ENCODE measurements at places on chromosomes 13 and 19.

GRCh38 chr19:16369664-16370576 is 45.3 kb downstream of the KLF2 start:
- no peak for DNase-seq

GRCh38 chr13:98484289-98485219 is 92.4 kb downstream of the STK24 start:
- peak; percentile 76 for DNase-seq

- no peak for DNase-seq
Measured at GRCh38 chr13:83732755-83733154, 149.5 kb downstream of the SLITRK1 start.

- no peak for DNase-seq
Measured at GRCh38 chr19:45297674-45298073, 25.0 kb downstream of the CKM start.

GRCh38 chr19:53612762-53613526 is 18.9 kb upstream of the DPRX start:
- no peak for DNase-seq

- no peak for DNase-seq
Measured at GRCh38 chr13:79496188-79496587, 15.2 kb downstream of the NDFIP2 start.

DNA sequence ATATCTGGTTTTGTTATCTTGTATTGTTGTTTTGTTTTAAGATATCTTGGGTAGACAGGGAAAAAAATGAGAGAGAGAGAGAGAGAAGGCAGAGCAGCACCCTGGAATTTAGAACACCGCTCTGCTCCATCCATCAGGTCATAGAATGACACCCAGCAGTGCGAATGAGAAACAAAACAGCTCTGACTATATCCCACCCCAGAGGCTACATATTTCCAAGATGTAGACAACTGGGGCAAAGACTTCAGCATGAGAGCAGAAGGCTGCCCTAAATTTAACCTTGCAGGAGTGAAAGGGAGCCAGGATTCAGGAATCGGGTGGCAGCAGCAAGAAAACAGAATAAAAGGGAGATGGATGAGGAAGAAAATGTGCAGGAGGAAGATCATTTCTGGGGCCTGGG is 46.5 kb downstream of the TNFSF13B start:
- no peak for DNase-seq

DNA sequence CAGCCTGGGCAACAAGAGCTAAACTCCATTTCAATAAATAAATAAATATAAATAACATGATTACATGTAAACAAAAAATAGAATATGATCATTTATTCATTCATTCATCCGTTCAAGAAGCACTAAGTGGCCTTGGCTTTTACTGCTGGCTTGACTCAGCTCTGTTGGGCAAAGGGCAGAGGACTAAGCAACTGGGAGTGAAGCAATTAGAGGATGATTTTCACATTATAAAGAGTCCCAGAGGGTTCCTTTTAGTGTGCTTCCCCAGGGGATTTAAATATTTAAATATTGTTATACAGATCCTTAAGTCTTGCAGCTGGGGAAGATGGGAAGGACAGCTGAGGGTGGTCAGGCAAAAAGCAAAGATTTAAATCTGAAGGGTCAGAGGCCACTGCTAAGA is 34.9 kb upstream of the FLT1 start:
- no peak for DNase-seq

- DNase-seq: no peak
Measured at GRCh38 chr13:109249780-109250528, 536.4 kb downstream of the IRS2 start.

- DNase-seq: peak; percentile 69
Measured at GRCh38 chr13:51895906-51896888, 34.4 kb downstream of the CCDC70 start.

- DNase-seq: no peak
Measured at GRCh38 chr13:84405286-84405685, 523.0 kb upstream of the SLITRK1 start.

- DNase-seq: no peak
Measured at GRCh38 chr13:51724721-51725120, 79.2 kb downstream of the DHRS12 start.

- DNase-seq: peak; percentile 43
Measured at GRCh38 chr13:31045286-31046081, 113.0 kb downstream of the TEX26 start.

DNA sequence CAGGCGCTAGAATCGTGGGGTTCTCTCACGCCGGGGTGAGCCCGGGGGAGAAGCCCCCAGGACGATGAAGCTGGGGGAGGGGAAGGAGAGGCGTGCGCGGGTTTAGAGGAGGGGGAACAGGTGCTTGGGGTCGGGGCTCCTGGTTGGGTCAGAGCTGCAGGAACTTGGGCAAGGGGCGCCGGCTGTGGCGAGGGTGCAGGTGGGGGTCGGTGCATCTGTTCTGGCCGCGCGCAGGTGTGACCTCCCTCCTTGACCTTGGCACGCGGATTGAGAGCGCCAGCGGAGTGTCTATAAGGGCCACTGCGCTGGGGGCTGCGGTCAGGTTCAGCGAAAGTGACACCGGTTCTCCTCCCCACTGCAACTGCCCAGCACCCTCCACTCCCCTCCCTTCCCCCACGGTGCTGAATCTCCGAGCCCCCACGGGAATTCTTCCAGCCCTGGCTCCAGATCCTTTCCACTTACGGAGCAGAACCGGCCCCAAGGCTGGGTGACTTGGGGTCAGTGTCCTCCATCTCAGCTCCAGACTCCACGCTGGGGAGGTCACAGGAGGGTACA is 618 bp downstream of the TMEM38A start:
- peak; percentile 57 for DNase-seq

DNA sequence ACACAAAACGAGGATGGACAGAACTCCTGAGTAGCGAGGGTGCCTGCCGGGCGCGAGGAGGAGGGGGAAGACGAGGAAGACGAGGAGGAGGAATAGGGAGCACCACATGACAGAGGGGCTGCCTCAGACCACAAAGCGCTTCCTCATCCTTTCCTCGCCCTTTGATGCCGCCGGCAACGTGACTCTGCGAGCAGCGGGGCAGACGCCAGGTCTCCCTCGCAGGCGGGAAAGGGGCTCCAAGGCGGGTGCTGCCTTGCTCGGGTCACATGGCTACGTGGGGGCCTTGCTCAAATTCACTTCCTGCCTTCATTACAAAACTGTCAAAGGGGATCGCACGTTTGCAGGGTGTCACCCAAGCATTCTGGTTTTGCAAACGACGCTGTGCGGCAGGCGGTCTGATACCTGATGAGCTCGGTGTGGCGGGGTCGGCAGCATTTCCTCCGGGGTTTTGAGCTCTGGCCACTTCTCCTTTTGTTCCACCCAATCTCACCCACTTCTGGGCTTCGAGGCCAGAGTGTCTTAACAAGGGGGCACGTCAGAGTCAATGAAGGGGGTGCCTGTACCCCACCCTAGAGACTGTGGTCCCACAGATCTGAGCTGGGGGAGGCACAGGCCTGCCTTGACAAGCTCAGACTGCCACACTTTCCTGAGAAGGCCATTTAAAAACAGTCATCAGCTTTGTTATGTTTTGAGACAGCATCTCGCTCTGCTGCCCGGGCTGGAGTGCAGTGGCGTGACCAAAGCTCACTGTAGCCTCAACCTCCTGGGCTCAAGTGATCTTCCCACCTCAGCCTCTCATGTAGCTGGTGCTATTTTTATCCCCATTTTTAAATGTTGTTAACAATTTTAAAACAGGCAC is 14.9 kb downstream of the MAP2K2 start:
- peak; percentile 86 for DNase-seq

GRCh38 chr19:12802267-12803106 is 618 bp downstream of the THSD8 start:
- DNase-seq: no peak

- DNase-seq: no peak
Measured at GRCh38 chr13:105670179-105670990, 865.1 kb downstream of the EFNB2 start.

GRCh38 chr13:68185444-68186141 is 955.5 kb upstream of the PCDH9 start:
- DNase-seq: no peak

GRCh38 chr19:52981329-52981728 is 18.6 kb upstream of the ZNF816 start:
- DNase-seq: no peak

- no peak for DNase-seq
Measured at GRCh38 chr19:21519488-21519887, 14.1 kb downstream of the ZNF429 start.

DNA sequence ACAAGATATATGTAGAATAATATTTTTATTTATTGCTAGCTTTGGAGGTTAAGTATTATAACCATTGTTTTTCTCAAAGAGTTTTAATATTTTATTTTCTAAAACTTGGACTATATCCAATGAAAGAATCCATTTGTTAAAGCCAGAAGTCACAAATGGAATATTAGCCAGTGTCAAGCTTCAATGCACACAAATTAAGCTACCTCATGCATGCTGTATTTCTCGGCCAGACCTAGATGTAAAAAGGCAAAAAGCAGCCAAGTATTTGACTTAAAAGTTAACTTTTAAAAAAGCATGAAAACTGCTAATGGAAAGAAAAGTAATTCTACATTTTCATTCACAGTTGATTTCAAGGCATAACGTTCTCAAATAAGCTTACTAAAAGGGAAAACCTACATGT is 160.0 kb upstream of the ATXN8OS start:
- no peak for DNase-seq

DNA sequence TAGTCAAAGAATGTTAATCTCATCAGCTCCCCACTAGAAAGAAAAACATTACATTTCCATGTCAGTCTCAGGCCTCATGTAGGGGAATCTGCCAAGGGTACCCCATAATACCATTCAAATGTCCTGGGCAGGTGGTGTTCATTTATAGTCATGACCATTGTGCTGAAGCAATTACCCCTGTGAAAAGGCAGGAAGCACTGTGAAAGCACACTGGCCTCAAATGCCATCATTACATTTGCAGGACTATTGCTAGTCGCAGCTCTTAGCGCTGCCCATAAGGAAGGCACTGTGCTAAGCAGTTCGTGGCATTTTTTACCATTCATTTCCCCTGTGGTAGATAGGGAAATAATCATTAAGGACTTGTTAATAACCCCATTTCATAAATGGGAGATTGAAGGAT is 109.0 kb downstream of the LHFPL6 start:
- DNase-seq: no peak

DNA sequence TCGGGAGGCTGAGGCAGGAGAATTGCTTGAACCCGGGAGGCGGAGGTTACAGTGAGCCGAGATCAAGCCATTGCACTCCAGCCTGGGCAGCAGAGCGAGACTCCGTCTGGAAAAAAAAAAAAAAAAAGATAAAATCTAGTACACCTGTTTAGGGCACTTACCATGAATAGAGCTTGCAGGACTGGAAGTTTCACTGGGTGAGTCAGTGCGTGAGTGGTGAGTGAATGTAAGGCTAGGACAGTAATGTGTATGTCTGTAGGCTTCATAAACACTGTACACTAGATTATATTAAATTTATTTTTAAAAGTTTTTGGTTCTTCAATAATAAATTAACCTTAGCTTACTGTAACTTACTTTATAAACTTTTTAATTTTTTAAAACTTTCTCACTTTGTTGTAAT is 22.9 kb downstream of the PPP5C start:
- no peak for DNase-seq

GRCh38 chr13:112744168-112745021 is 54.6 kb downstream of the ATP11A start:
- DNase-seq: no peak

DNA sequence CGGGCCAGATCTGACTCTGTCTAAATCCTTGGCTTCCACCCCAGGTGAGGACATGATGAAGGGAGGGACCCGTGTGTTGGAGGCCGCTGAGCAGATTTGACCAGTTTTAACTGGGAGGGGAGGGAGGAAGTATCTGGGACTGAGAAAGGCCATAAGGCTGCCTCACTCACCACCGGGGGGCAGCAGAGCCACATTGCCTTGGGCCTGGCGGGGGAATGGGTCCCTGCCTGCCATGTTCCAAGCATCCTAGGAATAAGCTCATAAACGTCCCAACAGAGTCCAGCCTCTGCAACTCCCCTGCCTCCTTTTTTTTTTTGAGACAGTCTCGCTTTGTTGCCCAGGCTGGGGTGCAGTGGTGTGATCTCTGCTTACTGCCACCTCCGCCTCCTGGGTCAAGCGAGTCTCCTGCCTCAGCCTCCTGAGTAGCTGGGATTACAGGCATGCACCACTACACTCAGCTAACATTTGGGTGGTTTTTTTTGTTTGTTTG is 15.5 kb downstream of the MAST3 start:
- DNase-seq: peak; percentile 76
